CD8-positive, alpha-beta T cell (primary cell): ENCODE measurements at places on chromosomes 6 and 20.

GRCh38 chr6:70409216-70409615 lies 4.1 kb upstream of the FAM135A start:
- no peak for DNase-seq

DNA sequence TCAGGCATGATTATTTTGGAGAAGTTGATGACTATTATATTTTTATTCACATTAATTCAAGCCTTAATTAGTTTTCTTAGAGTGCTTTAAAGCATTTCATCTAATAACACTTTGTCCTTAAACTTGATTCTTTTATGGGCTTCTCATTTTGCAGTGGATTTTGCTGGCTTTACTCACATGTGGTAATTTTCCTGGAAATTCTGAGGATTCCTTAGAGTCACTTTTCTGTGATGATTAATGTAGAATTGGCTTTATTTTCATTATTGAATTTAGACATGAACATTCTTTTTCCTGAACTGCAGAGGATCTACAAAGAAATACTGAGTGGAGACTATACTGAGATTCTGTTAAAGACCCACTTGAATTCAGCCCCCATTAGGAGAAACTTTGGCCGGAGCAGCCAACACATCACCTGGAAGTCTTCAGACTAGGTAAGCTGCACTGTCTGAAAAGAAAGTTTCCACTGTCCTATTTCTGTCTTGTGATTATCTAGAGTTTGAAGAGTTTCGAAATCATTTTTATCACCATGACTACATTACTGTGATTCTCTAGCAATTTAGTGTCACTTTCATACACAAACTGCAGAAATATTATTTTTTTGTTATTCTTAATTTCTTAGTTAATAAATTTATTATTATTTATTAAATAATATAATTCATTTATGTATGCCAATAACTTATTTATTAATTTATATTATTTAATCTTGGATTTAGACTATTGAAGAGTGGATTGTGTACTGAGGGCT lies 1.9 kb downstream of the RFPL4B start:
- no peak for DNase-seq

DNA sequence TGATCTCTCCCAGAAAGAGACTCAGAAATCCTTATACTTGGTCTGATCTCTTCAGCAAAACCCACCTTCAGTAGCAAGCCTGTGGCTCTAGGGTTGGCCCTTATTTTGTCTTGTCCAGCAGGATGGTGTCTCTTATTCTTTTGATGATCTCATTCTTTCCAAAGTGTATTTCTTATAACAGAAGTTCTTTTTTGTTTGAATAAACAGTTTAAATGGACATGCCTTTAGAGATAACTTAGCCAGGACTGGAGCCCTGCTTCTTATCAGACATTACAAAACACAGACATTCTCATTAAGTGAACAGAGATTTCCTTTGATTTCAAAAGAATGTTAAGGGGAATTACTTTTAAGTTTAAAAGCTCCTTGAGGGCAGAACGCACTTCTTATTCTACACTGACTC lies 31.7 kb downstream of the KCNS1 start:
- DNase-seq: no peak

- DNase-seq: no peak
These were observed 86.1 kb downstream of the HUS1B start for GRCh38 chr6:570825-571224.
